HuH-7 (cell line): ENCODE measurements at places on chromosomes 13 and 19.

DNA sequence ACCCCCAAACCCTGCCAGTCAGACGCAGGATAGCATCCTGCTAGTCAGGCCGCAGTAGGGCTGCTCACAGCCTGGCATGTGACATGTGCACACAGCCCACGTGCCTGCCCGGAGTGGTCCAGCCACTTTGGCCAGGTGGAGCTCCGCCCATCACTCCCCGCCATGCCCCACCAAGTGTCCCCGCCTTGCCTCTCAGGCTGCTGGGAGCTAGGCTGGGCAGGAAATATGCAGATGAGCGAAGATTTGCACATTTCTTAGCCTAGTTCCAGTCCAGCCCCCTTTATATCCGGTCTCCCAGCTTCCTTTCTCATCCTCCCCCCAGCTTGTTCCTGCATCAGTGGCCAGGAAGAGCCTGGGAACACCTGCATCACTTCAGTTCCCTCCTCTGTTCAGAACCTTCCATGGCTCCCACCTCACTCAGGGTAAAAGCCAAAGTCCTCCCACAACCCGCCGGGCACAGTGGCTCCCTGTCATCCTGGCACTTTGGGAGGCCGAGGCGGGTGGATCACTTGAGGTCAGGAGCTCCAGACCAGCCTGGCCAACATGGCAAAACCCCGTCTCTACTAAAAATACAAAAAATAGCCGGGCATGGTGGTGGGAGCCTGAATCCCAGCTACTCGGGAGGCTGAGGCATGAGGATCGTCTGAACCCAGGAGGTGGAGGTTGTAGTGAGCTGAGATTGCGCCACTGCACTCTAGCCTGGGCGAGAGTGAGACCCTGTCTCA, 2.3 kb upstream of the DOCK6 start:
- no peak for DNase-seq

GRCh38 chr19:1445185-1445931, 4.6 kb upstream of the APC2 start:
- peak; percentile 89 for DNase-seq

GRCh38 chr19:7795555-7796161, 32.6 kb downstream of the CLEC4M start:
- no peak for DNase-seq

DNA sequence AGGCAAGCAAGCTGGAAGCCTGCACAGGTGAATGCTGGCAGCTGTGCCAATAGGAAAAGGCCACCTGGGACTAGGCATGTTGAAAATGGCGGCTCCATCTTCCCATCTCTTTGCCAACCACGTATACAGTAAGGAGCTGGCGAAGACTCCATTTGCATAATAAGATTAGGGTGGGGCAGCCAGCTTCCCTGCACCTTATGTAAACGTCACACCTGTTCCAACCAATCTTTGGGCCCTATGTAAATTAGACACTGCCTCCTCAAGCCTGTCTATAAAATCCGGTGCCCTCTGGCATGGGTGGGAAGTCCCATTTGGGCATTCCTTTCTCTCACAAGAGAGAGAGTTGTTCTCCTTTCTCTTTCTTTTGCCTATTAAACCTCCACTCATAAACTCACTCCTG, 16.8 kb downstream of the ADGRE2 start:
- DNase-seq = no peak

GRCh38 chr19:10882108-10882457, 10.7 kb downstream of the CARM1 start:
- no peak for DNase-seq

- DNase-seq = no peak
Measured at GRCh38 chr13:65633806-65634205, 1596.3 kb downstream of the PCDH9 start.

GRCh38 chr19:16339361-16339725, 14.7 kb downstream of the KLF2 start:
- no peak for DNase-seq

DNA sequence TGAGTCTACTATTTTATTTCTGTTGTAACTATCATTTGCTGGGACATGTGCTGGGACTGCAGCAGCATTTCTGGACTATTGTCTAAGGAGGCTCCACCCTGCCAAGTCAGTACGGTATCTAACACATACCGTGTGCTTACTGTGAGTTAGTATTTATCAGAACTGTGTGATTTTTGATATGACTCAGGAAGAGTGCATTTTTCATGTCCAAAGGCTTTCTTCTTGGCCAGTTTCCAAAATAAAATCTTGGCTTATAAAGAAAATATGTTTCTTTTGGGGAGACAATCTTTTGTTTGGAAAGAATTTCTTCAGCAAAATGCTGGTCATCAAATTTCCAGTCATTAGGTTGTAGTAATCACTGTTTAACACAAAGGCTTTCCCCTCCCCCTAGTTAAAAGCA, 11.6 kb downstream of the PARP4 start:
- DNase-seq = no peak

DNA sequence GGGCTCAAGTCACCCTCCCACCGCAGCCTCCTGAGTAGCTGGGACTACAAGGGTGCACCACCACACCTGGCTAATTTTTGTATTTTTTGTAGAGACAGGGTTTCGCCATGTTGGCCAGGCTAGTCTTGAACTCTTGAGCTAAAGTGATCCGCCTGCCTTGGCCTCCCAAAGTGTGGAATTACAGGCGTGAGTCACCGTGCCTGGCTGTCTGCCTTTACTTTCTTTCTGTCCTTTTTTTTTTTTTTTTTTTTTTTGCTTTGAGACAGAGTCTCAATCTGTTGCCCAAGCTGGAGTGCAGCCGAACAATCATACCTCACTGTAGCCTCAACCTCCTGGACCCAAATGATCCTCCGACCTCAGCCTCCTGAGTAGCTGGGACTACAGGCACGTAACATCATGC, 25.0 kb upstream of the OR1M1 start:
- no peak for DNase-seq

GRCh38 chr13:109595471-109595870, 190.9 kb downstream of the IRS2 start:
- DNase-seq = no peak

DNA sequence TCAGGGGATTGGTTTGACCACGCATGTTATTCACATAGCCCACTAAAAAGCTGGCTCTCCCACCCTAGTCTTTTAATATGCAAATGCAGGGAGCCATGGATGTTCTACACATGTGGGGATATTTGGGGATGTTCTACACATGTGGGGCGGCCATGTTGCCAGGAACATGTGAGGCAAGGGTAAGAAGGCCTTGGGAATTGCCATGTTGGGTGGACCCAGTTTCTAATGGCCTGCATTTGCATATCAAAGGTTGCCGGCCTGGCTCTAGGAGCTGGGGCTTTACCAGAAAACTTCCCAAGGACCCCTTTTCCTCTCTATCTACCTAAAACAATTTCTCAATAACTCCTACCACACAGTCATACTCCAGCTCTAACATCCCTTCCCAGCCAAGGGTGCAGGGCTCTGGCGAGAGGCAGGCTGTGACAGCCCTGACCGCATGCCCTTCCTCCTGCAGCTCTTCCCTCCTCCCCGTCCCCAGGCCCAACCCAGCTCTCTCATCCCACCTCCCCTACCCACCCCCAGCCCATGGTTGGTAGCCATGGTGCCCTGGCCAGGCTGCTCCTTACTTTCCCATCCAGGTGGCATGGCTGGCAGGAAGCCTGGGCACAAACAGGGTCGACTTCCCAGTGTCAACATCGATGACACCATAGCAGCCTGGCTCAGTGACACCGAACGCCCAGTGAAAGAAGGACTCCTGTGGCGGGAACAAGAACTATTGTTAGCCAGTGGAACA, 11.0 kb downstream of the PEPD start:
- no peak for DNase-seq

DNA sequence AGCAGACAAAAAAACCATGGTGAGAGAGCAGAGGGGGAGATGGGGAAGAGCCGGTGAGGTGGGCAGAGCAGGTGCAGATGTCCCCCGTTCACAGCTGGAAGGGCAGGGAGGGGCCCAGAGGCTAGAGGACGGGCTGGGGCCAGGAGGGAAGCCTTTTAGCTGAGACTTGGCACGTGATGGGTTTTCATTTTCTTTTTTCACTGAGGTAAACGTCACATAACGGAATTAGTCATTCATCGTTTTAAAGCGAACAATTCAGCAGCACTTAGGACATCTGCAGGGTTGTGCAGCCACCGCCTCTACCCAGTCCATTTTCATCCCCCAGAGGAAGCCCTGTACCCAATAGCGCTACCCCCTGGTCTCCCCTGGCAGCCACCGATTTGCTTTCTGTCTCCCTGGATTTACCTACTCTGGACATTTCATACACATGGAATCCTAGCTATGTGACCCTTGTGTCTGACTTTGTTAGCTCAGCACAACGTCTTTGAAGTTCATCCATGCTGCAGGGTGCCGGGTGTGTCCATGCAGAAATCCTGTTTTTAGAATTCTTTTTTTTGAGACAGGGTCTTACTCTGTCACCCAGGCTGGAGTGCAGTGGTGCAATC, 16.0 kb upstream of the EMC10 start:
- peak; percentile 49 for DNase-seq

DNA sequence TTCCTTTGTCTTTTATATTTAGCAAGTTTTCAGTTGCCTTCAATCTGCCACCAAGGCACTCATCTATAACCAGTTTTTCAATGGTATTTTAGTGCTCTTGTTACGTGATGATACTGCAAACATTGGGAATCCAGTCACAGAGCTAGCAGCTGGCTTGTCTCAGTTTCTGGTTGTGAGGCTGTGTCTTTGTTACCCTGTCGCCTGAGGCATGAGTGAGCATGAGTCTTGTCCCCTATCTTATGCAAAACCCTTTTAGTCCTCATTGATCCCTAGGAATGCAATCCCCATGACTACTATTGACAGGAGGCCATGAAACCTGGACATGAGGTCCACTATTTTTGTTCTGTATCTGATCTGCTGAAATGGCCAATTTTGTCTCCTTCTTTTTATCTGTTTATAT, 391.0 kb downstream of the LMO7 start:
- DNase-seq = no peak

DNA sequence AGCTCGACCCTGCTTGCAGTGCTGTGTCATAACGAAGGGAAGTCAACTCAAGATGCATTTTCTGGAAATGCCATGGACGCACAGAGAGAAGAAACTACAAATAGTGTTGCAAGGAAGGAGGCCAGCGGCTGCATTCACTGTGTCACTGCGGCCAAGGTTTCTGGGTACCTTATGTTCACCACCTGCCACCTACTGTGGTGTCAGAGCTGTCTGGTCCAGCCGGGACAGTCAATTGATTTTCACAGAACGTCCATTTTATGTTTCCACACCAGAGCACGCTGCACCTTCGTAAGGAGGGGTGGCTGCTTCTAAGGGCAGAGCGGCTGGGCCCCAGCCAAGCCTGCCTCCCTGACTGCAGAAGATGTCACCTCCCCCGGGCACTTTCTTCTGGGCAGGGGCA, 17.7 kb downstream of the TSHZ3 start:
- DNase-seq = no peak

- DNase-seq = no peak
Measured at GRCh38 chr13:111657013-111657412, 336.6 kb downstream of the TEX29 start.

DNA sequence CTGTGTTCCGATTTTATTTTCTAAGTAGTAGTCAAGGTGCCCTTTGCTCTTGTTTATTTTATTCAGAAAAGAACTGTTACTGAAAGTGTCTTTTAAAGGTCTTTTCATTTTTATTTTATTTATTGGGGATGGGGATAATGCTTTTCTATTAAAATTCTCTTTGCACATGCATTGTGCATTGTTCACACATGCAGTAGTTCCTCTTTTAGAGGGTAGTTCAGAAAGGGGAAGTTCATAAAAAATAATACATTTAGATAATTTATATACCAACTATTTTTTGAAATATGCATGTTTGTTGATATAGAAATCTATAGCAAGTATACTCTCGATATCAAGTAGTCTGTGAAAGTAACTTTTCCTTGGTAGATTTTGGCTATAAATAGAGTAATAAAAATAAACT, 3.5 kb downstream of the GPC5 start:
- no peak for DNase-seq

GRCh38 chr13:84445776-84446175, 563.5 kb upstream of the SLITRK1 start:
- DNase-seq = no peak

- no peak for DNase-seq
Measured at GRCh38 chr13:98675066-98675465, 77.4 kb downstream of the SLC15A1 start.

GRCh38 chr19:31214997-31215396, 134.2 kb downstream of the TSHZ3 start:
- DNase-seq = no peak

DNA sequence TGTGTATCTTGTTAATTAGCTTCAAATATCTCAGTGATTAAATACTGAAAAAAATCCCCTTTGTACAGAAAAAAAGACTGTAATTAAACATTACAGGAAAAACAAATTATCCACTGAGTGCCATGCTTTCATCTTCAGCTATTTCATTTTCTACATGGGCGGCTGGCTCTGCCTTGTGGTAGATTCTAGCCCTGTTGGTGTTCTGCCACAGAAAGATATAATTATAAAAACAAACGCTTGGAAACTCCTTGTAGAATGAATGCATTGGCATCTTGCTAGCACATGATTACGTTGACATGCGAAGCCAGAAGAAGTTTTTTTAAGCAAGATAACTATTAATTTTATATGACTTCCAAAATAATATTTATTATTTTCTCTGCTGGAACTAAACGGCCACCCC, 496.8 kb downstream of the MYO16 start:
- no peak for DNase-seq

DNA sequence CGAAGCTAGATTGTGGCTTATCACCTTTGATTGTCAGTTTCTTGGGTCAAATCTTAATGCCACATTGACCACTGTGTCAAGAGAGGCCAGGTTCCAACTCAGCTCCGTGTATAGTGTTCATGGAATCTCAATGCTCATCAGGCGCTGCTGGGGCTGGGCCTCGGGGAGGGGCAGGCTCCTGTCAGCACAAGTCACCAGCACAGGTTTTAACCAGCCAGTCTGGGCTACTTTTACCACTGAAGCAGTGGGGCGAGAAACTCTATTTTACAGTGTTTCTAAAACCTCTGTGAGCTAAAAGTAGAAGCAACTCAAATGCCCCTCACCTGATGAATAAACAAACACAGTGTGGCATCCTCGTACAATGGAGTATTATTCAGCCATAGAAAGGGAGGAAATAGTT, 118.7 kb upstream of the GJB6 start:
- DNase-seq = no peak

GRCh38 chr19:17687857-17688784, at the start of gene UNC13A:
Gene UNC13A, minus strand, starts transcription at chr19:17688354. Its CDS starts 155 bp downstream, at chr19:17688199.
- peak; percentile 40 for DNase-seq

DNA sequence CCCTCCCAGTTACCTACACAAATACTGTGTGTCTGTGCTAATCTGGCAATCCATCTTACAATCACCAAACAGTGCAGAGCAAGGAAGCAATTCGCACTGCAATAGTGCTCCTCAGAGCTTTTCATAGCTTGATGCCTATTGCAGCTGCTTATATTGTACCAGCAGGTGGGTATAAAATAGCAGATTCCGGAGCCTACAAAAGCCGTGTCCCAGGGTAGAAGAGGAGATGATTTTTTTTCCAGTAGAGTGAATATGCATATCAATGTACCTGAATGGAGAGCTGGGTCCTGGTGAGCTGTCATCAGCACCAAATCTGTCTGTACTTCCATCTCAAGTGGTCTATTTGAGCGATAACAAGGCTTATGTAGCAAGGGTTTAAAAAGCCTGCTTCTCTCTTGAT, 668.4 kb downstream of the DIAPH3 start:
- no peak for DNase-seq

GRCh38 chr13:71368336-71368735, 498.7 kb downstream of the DACH1 start:
- no peak for DNase-seq
